ENCODE measurements at places on chromosomes 1 and 21.

DNA sequence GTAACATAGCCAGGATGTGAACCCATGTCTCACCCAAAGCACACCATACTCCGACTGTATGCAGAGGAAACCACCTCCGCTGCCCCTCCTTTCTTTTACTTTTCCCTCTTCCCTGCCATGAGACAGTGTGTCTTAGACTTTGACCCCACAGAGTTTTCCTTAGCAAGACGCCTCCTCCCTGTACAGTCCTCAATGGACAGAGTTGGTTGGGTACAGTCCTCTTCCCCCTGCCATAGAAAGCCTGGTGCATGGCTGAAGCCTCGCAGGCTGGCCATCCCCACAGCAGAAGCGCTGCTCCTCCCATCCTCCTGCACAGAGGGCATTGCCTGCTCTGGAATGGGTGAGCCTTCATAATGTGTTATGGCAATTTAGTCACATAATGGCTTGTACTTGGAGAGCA lies 127.9 kb downstream of the PLPP3 start:
- no peak for DNase-seq

DNA sequence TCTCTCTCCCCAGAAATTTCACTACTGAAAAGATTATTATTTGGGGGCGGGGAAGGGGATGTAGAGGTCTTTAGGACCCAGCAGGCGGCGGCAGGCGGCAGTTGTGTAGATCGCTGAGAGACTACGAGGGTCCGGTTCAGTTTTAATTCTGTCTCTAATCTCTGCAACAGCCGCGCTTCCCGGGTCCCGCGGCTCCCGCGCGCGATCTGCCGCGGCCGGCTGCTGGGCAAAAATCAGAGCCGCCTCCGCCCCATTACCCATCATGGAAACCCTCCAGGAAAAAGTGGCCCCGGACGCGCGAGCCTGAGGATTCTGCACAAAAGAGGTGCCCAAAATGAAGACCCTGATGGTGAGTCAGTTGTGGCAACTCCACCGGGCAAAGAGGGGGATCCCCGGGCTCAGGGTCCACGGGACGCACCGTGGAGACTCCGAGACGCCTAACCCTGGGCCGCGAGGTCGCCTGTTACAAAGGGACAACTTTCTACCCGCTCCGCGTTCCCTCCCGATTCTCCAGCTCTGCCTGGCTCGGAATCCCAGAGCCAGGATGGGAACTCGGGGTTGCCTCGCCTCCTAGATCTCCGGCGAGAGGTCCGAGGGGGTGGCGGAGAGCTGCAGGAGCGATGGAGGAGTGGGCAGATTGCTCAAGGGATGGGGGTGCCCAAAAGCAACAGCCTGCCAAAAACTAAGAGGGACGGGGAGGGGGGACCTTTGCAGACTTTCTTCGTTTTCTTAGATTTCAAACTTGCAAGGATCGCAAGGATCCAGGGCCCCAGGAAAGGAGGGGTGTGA lies at the start of gene ST6GALNAC5:
TSS of gene ST6GALNAC5 (plus strand) at position 139 of the 789 bp plus-strand sequence.
- DNase-seq = no peak

DNA sequence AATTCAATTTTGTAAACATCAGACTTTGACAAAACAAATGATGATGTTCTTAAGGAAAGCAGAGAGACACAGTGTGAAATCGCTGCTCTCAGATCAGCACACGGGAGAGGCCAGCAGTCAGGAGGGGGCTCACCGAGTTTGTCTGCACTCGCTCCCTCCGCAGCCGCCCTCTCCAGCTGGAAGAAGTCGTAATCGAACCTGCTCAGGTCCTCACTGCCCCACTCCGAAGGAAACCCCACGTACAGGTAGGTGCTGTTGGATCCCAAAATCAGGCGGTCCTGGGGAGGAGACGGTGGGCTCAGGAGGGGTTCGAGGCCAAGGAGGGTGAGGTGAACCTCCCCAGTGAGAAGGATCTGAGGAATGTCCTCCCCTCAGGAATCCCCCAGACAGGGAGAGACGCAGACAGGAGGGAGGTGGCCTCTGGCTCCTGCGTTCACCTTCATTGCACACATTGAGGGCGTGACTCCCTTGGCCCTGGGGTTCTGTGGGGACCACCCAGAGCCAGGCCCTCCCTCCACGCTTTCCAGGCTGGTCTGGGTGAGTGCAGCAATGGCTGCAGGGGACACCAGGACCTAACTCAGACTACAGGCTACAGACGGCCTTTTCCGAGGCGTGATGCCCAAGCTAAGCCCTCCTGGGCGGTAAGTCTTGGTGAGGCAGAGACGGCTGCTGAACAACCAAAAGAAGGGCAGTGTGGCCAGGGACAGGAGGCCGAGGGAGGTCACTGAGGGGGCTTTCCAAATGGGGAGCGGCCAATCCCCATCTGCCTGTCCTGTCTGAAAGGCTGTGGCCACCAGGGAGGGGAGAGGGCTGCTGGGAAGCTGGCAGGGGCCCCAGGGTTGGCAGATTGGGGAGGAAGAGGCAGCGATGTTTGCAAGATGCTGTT lies 65.5 kb downstream of the SCCPDH start:
- no peak for DNase-seq

GRCh38 chr1:147167365-147167764 lies 4.9 kb downstream of the PRKAB2 start:
- DNase-seq = no peak

DNA sequence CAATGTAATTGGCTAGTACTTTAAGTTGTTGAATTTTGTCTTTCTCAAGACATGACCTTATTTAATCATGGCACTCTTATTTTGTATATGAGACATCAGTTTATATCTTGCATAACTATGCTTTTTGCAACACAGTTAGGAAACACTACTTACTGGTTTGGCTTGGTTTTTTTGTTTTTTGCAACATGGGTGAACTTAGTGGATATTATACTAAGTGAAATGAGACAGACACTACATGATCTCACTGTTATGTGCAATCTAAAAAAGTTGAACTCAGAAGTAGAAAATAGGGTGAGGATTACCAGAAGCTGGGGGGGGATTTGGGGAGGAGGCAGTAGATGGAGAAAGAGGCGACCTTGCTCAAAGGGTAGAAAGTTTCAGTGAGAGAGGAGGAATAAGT lies 132.1 kb downstream of the PLA2G4A start:
- no peak for DNase-seq

- no peak for DNase-seq
Observed at GRCh38 chr1:230536641-230537155, 105.6 kb upstream of the COG2 start.

DNA sequence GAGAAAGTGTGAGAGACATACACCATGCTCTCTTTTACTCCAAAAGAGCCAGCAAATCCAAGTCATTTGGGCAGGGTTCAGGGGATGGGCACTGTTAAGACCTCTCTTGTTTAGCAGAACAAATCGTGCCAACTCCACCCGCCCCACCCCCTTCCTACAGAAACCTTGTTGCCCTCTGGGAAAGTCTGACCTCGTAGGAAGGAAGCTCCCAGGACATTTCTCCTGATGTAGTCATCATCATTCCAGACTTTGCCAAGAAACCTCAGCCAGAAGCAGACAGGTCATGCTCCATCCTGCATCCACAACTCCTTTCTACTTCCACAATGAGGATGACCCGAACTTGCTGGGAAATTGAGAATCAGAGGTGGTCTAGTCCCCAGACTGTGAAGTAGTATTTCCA lies 57.7 kb downstream of the UBE2T start:
- DNase-seq = no peak

- DNase-seq = no peak
Observed at GRCh38 chr1:94669198-94669597, 127.6 kb upstream of the F3 start.

DNA sequence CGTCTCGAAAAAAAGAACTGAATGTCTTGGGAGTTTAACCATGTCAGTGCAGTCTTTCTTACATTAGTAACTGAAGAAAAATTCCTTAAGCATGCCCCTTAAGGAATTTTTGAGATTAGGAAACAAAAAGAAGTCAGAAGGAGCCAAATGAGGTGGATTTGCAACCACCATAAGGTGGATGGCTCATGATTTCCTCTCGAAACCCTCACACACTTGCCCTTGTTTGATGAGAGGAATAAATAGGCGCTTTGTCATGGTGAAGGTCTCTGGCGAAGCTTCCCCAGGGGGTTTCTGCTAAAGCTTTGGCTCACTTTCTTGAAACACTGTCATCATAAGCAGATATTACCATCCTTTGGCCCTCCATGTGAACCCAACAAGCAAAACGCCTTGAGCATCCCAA lies 68.2 kb downstream of the POFUT2 start:
- no peak for DNase-seq

- no peak for DNase-seq
Observed at GRCh38 chr1:193281894-193282293, 95.5 kb upstream of the B3GALT2 start.

DNA sequence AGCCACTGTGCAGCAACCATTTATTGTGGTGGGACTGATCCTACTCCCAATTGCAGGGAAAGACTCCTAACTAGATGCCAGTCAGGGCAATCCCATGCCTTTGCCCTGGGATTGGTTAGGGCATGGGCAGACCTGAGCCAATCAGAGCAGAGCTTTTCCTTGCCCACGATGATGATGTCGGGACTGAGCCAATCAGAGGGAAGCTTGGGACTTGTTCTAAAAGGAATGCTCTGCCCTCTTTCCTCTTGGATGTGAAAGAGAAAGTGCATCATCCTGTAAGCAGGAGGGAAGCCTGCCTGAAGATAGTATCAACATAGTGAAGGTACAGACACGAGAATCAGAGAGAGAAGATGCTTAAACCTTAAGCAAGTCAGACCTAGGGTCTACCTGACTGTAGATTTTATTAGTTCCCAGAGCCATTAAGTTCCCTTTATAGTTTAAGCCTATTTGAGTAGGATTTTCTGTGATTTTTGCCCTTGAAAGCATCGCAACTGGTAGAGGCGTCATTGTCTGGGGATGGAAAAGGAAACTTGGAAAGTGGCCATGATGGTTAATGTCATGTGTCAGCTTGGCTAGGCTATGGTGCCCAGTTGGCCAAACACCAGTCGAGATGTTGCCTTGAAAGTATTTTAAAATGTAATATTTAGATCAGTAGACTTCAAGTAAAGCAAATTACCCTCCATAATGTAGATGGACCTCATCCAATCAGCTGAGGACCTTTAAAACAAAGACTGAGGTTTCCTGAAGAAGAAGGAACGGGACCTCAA lies 19.9 kb downstream of the IRF2BP2 start:
- DNase-seq = no peak

GRCh38 chr1:184648160-184648855 lies 106.3 kb downstream of the EDEM3 start:
- no peak for DNase-seq

Measured in stimulated activated CD8-positive, alpha-beta memory T cell treated with anti-CD3 and anti-CD28 coated beads, Interleukin-4, amount 100 ng/mL, for 4 hours (primary cell).